COR-L47 (cell line): ENCODE measurements at places on chromosomes 5 and 9.

GRCh38 chr5:162256711-162257110 lies 189.1 kb downstream of the GABRG2 start:
- no peak for DNase-seq

DNA sequence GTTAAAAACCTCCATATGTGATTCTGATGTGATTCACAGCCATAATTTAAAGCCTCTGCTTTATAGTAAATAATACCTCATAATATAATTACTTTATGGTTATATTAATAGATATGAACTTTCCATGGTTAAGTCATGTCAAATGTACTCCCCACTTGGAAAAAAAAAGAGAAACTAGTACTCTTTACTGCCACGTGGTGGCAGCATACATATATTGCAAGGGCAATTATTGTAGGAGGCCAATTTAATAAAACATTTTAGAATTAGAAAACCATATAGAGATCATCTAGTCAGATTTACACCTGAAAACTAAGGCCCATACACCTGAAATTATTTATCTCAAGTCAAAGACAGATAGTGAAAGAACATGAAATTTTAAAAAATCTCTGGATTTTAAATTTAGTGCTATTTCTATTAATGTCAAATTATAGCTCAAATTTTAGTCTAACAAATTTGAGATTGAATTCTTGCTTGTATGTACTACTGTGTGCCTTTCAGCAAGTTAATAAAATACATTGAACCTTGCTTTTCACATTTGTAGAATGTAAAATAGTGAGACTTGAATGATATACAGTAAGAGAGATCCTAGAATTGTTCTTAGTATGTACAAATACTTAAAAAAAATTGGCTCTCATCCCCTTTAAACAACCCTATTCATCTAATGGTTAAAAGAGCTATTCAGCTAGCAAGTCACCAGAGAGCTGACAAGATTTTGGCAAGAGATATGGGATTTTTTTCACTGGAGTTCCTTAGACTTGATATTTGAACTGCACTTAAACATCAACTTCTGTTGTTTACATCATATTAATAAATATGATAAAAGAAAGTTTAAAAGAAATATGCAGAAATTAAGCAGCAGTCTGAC lies 603.8 kb downstream of the TLE4 start:
- DNase-seq = peak; percentile 18

DNA sequence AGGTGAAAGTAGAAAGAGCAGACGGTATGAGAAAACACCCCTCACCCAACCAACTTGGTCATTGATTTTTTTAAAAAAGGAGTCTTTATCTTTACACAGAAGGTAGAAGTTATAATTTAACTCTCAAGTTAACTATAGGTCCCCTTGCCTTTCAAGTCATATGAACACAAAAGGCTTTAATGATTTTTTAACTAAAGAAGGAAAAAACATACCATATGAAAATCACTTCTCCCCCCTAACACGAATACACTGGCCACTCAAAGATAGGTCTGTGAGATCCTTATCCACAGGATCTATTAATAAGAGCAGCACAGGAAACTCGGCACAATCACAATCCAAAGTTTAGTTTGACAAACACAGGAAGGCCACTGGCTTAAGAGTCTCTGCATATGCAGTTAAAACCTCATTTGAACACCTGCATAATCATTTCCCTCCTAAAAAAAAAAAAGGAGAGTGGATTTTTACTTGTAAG lies 138.0 kb downstream of the ENC1 start:
- DNase-seq = no peak

- DNase-seq = no peak
These were observed 209.6 kb downstream of the SEMA6A start for GRCh38 chr5:116365006-116365496.

- no peak for DNase-seq
These were observed 8.3 kb upstream of the THBS4 start for GRCh38 chr5:80026841-80027240.

DNA sequence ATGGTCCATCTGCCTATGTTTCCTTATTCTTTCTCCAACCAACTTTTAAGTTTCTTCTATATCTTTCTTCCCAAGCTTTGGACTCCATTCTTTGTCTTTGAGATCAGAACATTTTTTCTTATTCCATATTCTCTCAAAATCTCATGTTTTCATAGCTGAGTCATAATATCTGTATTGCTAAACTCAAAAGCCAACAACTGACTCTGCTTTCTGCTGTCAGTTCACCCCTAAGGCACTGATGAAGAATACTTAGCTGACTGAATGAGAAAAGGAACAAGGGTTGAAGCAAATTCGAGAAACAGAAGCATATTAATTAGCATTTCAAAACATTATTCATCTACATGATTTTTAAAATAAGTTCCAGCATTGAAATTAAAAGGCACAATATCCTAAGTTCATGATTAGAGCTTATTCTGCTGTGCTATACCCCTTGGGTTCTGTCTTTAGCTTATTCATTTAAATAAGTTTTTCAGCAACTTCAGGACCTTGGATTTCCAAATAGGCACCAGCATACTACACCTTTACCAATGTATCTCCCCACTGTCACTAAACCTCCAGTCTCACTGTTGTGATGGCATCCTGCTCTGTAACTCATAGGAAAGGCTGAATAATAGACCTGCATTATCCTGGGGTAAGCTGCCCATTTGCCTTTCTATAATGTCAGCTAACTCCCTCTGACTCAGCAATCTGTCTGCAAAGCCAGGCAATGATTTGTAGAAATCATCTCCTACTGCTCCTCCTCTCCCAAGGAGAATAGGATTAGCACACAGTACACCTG lies 49.9 kb upstream of the C5orf46 start:
- no peak for DNase-seq

GRCh38 chr5:40223884-40224402 lies 455.8 kb upstream of the PTGER4 start:
- DNase-seq = no peak

DNA sequence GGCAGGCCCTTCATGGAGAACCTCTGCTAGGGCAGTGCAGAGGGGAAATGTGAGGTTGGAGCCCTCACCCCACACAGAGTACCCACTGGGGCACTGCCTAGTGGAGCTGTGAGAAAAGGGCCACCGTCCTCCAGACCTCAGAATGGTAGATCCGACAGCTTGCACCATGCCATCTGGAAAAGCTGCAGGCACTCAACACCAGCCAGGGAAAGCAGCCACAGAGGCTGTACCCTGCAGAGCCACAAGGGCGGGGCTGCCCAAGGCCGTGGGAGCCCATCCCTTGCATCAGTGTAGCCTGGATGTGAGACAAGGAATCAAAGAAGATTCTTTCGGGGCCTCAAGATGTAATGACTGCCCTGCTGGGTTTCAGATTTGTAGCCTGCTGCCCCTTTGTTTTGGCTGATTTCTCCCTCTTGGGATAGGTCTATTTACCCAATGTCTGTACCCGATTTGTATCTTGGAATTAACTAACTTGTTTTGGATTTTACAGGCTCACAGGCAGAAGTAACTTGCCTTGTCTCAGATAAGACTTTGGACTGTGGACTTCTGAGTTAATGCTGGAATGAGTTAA lies 16.6 kb upstream of the ZDHHC11 start:
- no peak for DNase-seq

- DNase-seq = no peak
These were observed 276.0 kb downstream of the TENT4A start for GRCh38 chr5:6989230-6989629.

DNA sequence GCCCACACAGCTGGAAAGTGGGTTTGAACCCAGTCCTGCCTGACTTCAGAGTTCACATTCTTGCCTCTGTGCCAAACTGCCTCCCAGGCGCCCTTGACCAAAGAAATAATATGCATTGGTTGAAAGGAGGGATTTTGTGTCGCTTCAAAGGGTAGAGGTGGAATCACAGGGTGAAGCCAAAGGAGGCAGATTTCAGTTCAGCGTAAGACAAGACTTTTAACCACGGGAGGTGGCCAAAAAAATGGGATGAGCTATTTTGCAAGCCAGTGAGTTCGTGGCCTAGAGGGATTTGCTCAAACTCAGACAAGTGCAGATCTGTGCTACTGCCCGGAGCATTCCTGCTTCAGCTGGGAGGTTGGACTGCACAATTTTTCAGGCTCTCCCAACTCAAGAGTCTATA lies 57.6 kb upstream of the RANBP3L start:
- no peak for DNase-seq

DNA sequence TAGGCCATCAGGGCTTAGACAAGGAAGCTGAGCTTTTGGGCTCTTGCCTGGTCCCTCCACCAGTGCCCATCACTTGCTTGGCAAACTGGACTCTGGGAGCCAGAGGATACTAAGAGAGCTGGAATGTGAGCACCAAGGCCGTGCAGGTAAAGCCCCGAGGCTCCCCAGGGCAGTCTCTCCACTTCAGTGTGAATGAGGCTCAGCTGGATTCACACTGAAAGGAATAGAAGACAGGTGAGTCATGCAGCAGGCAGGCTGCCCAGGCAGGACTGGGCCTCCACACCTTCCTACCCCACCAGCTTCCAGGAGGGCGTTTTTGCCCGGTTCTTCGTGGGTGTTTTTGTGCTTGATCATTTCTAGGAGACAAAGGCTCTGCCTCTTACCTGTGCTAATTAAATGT lies 7.3 kb upstream of the CTSV start:
- DNase-seq = peak; percentile 50

DNA sequence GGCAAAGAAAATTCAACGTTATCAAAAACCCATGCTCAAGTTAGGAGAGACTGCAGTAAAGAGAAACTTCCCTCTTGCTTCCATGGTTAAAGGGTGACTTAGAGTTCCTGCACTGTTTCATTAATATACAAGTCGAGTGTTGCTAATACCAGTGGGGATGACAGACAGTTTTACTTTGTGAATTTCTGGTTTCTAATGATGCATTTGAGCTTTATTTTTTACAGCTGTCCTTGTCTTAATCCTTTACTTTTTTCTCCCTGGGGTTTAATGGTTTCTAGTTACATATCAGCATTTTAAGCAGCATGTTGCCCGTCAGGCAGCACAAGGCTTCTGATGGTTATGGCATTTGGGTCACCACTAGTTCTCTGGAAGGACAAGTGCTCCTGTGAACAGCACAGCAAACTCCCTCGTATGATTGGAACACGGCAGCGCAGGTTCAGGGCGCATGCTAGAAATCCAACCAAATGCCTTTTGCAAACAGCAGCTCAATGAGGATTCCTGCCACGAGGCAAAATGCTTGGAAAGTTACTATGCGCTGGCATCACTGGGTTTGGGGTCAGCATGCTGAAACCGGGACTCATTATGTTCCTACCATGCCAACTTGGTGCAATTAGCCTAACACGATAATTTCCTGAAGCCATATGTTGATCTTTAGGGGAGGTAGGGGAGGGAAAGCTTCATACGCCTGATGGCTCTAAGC lies 463.8 kb downstream of the BNC2 start:
- DNase-seq = no peak
